ENCODE measurements at places on chromosomes 3 and 15.

- DNase-seq: no peak
These were observed 801 bp upstream of the CDAN1 start for GRCh38 chr15:42737529-42738328.

DNA sequence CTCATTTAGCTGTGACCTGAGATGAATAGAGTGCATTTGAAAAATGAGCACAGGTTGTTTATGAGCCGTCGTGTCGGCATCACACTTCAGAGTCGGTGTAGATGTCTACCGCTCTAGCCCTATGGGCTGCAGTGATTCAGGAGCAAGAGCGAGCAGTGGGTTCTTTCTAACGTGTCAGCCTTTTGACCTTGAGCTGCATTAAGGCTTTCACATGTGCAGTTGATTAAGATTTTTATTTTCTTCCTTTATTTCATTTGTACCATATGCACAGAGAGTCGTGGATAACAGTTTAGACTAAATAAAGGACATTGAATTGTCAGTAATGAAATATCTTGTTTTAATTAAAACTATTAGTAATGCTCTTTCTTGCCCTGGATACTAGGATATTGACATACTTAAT lies 368.2 kb downstream of the PTPRG start:
- DNase-seq: no peak

GRCh38 chr15:50876989-50877360 lies 31.5 kb upstream of the AP4E1 start:
- DNase-seq: peak; percentile 92

GRCh38 chr15:39193611-39194010 lies 387.3 kb upstream of the THBS1 start:
- DNase-seq: no peak

GRCh38 chr3:138465925-138466324 lies 31.5 kb downstream of the ESYT3 start:
- DNase-seq: peak; percentile 81

DNA sequence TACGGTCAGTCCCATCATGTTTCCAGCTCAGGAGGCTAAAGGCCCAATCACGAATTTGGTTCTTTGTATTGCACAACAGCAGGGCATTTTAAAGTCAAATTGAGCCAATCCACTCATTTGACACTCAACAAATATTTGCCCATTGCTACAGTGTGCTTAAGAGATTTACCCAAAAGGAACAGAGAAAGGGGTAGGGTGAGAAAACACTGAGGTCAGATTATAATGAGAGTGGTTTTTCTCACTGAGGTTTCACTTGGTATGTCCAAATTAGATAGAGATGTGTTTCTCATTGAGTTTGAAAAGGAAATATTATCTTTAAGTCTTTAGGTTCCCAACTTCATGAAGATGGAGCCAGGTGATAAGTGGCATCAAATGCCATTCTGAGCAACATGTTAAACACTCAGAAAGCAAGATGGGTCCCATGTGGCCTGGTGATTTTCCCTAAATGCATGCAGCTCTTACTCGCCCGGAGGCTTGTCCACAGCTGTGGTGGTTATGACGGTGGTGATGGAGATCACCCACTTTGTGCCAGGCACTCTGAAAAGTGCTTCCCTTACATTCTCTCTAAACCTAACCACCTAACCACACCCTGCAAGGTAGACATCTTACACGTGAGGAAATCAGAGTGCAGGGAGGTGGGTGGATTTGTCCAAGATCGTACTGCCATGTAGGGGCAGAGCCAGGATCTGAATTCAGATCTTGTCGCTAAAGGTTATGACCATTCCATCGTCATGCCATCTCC lies 31.2 kb upstream of the USP3 start:
- DNase-seq: no peak

DNA sequence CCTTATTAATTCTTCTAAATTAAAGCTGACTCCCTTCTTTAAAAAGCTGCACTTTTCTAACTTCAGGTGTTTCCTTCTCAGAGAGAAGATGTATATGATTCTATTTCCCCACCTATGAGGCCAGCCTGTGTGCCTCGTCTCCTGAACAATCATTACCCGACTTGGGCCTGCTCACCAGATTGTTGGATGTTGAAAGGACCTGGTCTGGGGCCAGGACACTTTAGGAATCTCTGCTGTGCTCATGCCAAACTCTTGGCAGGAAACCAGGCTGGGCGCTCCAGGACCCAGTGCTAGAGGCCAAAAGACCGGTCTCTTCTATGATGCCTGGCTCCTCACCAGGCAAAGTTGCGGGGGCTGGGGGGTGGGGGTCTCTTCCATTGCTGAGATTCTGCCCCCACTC lies 16.9 kb upstream of the LRRC31 start:
- DNase-seq: no peak

GRCh38 chr3:31880482-31881078 lies 100.5 kb downstream of the OSBPL10 start:
- no peak for DNase-seq

GRCh38 chr3:130374033-130374432 lies 28.6 kb downstream of the COL6A5 start:
- no peak for DNase-seq

DNA sequence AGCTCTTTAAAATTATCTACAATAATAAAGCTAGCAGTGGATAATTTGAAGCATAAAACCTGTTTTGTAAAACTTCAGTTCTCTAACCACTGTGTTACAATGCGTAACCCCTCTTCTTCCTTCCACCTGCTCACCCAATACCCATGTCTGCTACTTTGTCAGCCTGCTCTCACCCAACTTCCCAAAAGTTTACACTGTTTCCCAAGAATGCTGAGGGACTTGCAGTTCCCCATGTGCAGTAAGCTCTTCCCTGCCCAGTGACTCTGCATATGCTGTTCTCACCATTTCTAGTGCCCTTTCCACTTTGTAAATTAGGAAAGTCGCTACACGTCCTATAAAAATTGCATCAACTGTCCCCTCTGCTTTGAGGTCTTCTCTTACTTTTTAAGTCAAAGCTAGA lies 315.9 kb upstream of the SEMA6D start:
- DNase-seq: no peak

GRCh38 chr3:195587824-195588223 lies 4.1 kb upstream of the APOD start:
- no peak for DNase-seq

DNA sequence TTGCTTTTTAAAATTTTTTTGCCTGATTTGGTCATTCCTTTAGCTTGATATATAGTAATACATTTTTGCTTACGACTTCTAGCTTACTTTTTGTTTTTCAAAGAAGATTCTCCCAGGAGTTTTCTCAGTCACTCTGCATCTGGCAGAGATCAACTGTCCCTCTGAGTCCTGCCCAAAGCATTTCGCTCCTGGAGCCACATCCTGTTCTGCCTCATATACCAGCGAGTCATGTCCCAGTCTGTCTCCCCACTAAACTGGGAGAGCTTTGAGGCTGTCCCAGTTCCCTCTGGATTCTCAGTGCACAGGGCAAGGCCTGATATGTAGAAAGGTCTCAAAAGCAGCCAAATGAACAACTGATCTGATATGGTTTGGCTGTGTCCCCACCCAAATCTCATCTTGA lies 326.3 kb downstream of the ARRDC4 start:
- DNase-seq: no peak

DNA sequence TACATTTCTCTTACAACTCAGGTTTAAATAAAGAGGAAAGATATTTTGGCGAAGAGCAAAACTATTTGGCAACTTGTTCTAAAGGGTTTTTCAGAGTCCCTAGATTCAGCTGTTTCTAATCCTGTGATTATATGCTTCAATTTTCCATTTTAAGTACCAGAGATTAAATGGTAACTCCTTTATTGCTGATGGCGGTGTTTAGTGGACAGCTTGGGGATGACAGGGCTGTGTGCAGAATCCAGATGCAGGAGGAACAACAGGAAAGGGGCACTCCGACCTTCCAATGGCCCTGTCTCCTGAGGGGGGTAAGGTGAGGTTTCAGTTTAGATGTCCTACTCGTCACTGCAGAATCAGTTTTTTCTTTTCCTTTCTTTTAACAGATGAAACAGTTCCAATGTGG lies 405.0 kb downstream of the PDCD6IP start:
- DNase-seq: no peak

- DNase-seq: peak; percentile 71
These were observed 12.3 kb upstream of the MFSD1 start for GRCh38 chr3:158789592-158789991.

DNA sequence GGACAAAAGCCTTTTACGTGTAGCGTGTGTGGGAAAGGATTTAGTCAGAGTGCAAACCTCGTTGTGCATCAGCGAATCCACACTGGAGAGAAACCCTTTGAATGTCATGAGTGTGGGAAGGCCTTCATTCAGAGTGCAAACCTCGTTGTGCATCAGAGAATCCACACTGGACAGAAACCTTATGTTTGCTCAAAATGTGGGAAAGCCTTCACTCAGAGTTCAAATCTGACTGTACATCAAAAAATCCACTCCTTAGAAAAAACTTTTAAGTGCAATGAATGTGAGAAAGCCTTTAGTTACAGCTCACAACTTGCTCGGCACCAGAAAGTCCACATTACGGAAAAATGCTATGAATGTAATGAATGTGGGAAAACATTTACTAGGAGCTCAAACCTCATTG lies 10.5 kb downstream of the ZNF35 start:
- DNase-seq: no peak

DNA sequence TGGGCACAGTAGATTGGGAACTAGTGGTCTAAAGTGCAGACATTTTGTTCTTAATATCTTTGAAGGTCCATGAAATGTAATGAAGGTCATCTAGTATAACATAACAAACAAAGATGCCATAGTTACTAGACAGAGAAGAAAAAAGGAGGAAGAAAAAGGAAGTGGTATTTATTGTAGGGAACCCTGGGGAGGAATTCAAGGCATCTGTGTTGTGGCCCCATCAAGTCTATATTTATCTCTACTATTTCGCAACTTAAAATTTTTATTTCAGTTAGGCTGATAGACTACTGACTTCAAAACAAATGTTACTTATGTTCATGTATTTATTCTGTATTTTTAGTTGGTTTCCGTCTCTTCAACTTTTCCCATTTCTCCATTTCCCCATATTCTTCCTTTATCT lies 48.9 kb upstream of the ZDHHC23 start:
- peak; percentile 57 for DNase-seq

DNA sequence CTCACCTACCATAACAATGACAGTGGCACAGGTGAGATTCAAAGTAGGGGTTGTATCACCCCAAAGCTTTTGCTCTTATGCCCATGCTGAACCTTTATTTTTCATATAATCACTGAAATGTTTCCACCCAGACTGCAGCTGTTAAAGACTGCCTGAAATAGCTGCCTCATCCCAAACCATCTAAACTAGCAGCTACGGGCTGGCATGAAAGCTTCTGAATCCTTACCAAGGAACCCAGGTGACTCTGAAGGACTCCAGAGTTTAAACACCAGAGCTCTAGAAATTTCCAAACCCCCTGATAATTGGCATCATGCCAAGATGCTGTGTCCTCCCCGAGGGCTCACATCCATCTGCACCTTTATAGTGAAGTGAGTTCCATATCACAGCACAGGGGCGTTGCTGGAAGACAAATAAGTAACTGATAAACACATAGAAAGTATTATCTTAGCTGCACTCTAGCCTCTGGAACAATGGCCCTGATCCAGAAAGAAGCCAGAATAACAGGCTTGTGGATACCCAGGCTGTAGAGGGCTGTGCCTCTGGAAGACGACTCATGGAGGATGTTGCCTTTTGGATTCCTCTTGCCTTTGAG lies 238.9 kb downstream of the CADPS start:
- no peak for DNase-seq

DNA sequence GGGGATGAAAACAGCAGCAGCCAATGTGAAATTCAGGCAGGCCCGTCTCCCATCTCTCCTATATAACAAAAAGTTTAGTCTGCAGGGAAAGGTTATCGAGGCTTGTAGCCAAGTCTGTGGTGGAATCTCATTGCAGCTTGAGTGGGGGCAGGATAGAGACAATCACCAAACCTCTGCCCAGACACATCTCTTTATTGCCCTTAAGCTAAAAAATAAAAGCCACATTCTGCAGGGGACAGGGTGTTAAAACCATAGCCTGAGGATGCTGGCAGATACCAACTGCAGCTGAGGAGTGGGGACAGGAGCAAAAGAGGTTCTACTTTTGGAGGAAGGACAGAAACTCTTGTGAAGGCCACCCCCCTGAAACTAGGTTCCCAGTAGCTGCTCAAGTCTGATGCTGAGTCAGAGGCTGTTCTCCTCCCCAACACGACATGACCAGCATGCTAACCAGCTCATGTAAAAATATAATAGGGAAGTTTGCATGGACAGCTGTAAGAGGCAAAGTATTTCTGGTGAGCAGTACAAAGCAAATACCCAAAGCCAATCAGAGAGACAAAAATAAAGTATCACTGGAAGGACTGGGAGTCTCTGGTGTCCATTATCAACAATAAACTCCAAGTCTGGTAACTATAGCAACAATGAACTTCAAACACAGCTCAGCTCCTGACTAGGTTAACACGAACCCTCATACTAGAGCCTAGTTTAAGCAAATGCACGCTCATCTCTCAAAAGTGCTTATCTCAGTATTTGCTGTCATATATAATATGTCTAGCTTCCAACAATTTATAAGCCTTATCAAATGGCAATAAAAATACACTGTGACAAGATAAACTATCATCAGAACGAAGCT lies 362.2 kb upstream of the SLCO3A1 start:
- DNase-seq: no peak

- peak; percentile 37 for DNase-seq
These were observed 472.5 kb upstream of the SGO1 start for GRCh38 chr3:20658491-20658890.

GRCh38 chr15:68488290-68488689 lies 56.3 kb upstream of the ITGA11 start:
- no peak for DNase-seq

DNA sequence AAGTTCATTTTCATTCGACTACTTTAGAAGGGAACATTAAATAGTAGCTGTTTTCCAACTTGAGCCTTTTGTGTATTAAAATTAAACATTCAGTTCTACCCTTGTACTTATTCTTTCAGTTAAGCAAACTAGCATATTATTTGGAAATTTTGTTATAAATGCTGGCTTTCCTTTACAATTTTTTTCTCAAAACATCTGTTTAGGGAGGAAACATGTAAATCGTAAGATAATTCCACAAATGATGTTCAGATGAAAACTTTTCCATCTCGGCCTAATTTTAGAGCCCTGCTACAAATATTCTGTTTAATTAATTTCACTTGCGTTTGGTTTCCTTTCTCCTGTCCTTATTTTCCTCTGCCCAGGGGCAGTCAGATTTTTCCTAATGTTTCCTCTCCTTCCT lies 476.2 kb upstream of the RGMA start:
- DNase-seq: no peak

- no peak for DNase-seq
These were observed 361.5 kb upstream of the DPH6 start for GRCh38 chr15:35907511-35907910.

GRCh38 chr3:176692966-176693785 lies 504.1 kb downstream of the TBL1XR1 start:
- DNase-seq: no peak

DNA sequence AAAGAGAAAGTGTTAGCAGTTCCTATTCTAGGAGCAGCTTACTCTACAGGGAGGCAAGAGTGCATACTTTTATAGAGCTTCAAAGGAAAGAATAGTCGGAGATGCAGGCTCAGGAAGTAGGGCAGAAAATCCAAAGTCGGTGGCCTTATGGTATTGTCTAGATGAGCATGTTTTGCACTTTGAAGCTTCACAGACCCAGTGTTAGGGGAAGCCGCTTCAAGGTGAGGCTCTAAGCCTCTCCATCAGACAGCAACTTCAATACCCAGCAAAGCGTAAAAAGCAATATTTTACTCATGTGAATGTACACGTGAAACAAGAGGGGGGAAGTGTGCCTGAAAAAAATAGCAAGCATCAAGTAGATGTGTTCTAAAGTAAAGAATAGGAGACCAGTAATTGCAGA lies 125.6 kb upstream of the RASGRP1 start:
- DNase-seq: no peak

GRCh38 chr3:190003681-190004123 lies 117.0 kb downstream of the P3H2 start:
- DNase-seq: peak; percentile 74

- no peak for DNase-seq
These were observed 10.6 kb upstream of the SLC9C1 start for GRCh38 chr3:112304611-112305010.
